ENCODE measurements at places on chromosomes 11 and 22.
A peak's percentile ranks its signal among the peaks of the same experiment; 100 is the strongest.

GRCh38 chr22:22818861-22819855 is 68.5 kb upstream of the IGLL5 start:
- peak; percentile 34 for DNase-seq

- no peak for DNase-seq
Measured at GRCh38 chr11:130580372-130580771, 131.9 kb downstream of the ADAMTS15 start.

GRCh38 chr11:118705111-118705741 is 25.8 kb upstream of the TREH start:
- peak; percentile 51 for DNase-seq

DNA sequence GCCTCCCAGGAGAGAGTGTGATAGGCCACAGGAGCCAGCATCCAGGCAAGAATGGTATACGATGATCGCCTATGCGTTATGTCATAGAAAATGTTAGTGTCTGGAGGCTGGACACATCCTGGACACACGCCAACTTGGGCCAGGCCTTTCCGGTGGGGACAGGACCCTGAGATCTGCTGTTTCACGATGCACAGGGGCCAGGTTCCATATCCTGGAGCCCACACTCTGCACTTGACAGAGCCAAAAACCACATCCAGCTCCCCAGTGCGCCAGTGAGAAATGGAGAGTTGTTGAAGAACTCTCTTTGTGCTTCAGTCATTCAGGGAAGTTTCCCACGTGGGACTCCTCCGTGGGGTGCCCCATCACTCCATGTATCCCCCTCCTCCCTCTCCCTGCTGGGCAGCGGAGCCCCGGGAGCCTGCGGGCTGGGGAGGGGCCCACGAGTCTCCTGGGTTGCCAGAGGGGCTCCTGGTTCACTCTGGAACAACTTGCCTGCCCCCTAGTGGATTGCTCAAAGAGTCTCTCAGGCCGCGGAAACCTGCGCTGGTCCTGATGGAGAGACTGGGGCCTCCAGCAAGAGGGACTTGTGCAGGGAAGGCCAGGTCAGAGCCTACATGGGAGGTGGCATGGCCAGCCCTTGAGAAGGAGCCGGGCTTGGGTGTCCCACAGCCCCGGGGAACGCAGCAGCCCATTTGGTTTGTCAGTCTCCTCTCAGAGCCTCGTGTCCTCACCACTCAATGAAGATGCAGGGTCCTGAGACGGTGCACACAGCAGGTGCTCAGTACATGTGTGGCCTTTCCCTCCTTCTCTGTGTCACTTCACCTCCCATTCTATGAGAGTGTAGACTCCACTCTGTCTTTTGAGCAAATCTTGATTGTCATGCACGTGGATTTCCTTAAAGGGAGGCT is 10.2 kb upstream of the LRRC32 start:
- DNase-seq, result peak; percentile 53

- no peak for DNase-seq
Measured at GRCh38 chr11:111851636-111852035, 19.7 kb downstream of the ALG9 start.

All from CD4-positive, alpha-beta T cell treated with Interleukin-15 for 4 hours (primary cell).